ENCODE measurements at places on chromosomes 5 and 9. TPM values are rescaled to one million over a fixed set of nuclear protein-coding genes. Genes with fewer than 3 reads are reported as not detected.

The ANKRD33B gene
- 10.2 TPM for total RNA-seq

The KIF4B gene
- not detected for total RNA-seq

The RASGRF2 gene
- 12.5 TPM for total RNA-seq

The CNTLN gene
- 6.9 TPM for total RNA-seq

The TEX48 gene
- not detected for total RNA-seq

The RNF224 gene
- not detected for total RNA-seq

The CDKN2B gene
- 22.3 TPM for total RNA-seq

The ITGA1 gene
- 27.4 TPM for total RNA-seq

The NOXA1 gene
- not detected for total RNA-seq

The NIM1K gene
- total RNA-seq, result 0.18 TPM

The FOXI1 gene
- total RNA-seq, result not detected

The URM1 gene
- 35.0 TPM for total RNA-seq

The PCDHGB6 gene
- total RNA-seq, result 1.2 TPM

The FCHSD1 gene
- 33.2 TPM for total RNA-seq

The TXNDC8 gene
- total RNA-seq, result not detected

The GMCL2 gene
- total RNA-seq, result not detected

The MARVELD2 gene
- total RNA-seq, result 0.13 TPM

The GABRA6 gene
- not detected for total RNA-seq

The IGIP gene
- 5.5 TPM for total RNA-seq

The CNTNAP3 gene
- total RNA-seq, result not detected

Measured in SJSA1 (cell line).